ENCODE measurements at places on chromosomes 5 and 9.

GRCh38 chr5:143129203-143129602 lies 274.3 kb downstream of the NR3C1 start:
- DNase-seq: no peak

- DNase-seq: no peak
These were observed 373.3 kb downstream of the CHSY3 start for GRCh38 chr5:130277522-130277921.

DNA sequence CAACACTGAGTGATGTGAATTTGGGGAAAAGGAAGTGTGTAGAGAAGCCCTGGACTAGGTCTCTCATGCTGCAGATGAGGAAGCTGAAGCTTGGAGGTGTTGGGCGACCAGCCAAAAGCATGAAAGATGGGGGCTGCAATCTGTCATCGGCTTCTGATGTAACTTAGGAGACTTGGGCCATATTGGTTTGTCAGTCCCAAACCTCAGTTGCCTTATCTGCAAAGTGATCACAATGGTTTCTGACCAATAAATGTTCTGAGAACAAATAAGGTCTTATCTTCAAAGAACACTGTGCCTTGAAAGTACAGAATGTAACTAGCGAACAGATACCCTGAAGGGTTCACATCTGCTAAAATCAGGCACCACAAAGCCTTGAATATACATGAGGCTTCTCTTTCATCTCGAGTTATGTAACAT lies 198.4 kb upstream of the NR3C1 start:
- no peak for DNase-seq

GRCh38 chr5:19771174-19771835 lies 216.7 kb downstream of the CDH18 start:
- DNase-seq: no peak

- no peak for DNase-seq
These were observed 5.3 kb downstream of the SARDH start for GRCh38 chr9:133732639-133733408.

- DNase-seq: no peak
These were observed 184.6 kb upstream of the PUM3 start for GRCh38 chr9:3028535-3028934.

Measured in GM18507 (cell line).